ENCODE measurements at places on chromosomes 6 and 20.

- H3K4me3 ChIP-seq: no peak overlapping the region
- H3K36me3 ChIP-seq: no peaks in the 10 kb centered on the region
- peaks cover 17% of the 10 kb centered on the region for H3K4me1 ChIP-seq
- H3K27ac ChIP-seq: no peak overlapping the region
These were observed 25.0 kb downstream of the TAB2 start for GRCh38 chr6:149342525-149342924.

DNA sequence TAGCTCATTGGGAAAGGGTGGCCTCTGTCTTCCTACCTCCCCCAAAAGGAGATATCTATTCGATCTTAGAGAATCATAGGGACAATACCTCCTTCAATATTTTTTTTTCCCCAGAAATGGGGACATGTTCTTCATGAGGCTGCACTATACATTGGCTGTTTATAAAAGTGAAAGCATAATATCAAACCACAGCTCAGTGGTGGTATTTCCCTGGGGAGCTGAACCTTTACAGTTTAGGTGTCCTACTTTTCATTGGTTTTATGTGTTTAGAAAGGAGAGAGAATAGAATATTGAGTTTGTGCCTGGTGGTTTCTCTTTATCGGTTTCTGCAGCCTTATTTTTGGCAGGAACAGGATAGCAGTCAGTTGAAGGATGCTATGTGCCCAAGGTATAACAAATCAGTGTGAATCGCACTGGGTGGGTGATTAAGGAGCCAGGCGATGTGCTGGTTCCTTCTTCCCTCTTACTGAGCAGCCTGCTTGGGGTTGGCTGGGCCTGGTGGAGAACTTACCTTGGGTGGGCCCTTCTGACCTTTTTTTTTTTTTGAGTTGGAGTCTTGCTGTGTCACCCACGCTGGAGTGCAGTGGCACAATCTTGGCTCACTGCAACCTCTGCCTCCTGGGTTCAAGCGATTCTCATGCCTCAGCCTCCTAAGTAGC is 25.2 kb downstream of the UST start:
- DNase-seq: no peak
- no peaks in the 10 kb centered on the region for H3K27me3 ChIP-seq
- H3K4me1 ChIP-seq: peaks cover 6% of the 10 kb centered on the region
- H3K36me3 ChIP-seq: no peaks in the 10 kb centered on the region
- no peak overlapping the region for H3K27ac ChIP-seq

DNA sequence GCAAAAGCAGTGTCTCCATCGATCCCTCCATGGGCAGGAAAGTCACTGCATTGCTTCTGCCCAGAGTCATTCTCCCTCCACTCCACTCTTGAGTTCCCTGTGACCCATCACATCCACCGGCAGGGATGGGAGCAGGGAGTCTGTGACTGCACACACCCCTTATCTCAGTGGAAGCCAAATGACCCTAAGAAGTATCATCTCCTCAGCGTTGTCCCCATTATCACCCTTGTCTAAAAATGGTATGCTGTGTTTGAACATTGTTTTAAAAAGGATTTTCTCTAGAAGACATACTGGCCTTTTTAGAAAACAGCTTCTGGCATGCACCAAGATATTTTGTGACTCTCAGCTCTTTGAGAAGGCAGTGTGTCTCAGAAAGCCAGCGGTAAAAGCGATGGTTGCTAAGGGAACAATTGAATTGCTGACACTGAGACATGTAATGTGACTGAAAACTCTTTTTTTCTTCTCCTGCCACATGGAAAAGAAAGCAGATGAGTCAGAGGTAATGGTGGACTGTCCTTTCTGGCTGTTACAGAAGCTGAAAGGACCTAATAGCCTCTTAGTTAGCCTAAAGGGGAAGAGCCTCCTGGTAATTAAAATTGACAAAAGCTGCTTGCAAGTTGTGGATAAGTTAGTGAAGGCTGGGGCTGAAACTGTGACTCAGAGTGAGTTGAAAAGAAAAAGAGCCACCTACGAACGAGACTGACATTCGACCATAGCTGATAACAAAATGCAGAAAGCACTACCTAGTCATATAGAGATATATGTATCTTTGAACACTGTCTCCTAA is 120.5 kb downstream of the MAP3K7 start:
- no peak overlapping the region for H3K4me3 ChIP-seq
- H3K36me3 ChIP-seq: no peaks in the 10 kb centered on the region
- no peaks in the 10 kb centered on the region for H3K4me1 ChIP-seq
- no peak overlapping the region for H3K27ac ChIP-seq
- DNase-seq: no peak

- no peaks in the 10 kb centered on the region for H3K27me3 ChIP-seq
- H3K4me3 ChIP-seq: no peak overlapping the region
- peaks cover 66% of the 10 kb centered on the region for H3K36me3 ChIP-seq
- H3K27ac ChIP-seq: no peak overlapping the region
These were observed 26.2 kb downstream of the HDAC2 start for GRCh38 chr6:113944701-113945100.

- no peaks in the 10 kb centered on the region for H3K4me1 ChIP-seq
- H3K27ac ChIP-seq: no peak overlapping the region
- H3K4me3 ChIP-seq: no peak overlapping the region
- DNase-seq: no peak
- no peaks in the 10 kb centered on the region for H3K27me3 ChIP-seq
These were observed 160.4 kb upstream of the TAB2 start for GRCh38 chr6:149157126-149157525.

GRCh38 chr6:133590814-133591213 is 298.1 kb upstream of the TCF21 start:
- DNase-seq: no peak
- no peaks in the 10 kb centered on the region for H3K4me1 ChIP-seq
- H3K27me3 ChIP-seq: no peaks in the 10 kb centered on the region
- H3K4me3 ChIP-seq: no peak overlapping the region
- H3K36me3 ChIP-seq: no peaks in the 10 kb centered on the region

DNA sequence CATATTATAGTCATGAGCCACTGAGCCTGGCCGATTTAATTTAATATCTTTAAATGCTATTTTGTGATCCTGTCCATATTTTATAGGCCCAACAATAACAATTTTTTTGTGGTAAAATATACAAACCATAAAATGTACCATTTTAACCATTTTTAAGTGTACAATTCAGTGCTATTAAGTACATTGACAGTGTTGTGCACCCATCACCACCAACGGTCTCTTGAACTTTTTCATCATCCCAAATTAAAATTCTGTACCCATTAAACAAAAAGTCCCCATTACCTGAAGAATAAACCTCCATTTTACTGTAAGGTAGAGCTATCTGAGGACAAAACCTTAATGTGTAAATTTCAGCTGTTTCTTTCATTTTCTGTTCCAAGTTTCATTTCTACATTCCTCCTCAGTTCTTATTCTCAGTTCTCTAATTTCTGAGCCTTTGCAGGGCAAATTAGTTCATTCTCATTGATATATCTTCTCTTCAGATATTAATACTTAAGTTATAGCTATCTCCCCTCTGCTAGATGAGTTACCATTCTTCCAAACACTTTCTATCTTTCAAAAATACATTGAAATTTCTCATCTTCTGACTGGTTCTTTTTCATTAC is 10.3 kb downstream of the MTO1 start:
- no peak overlapping the region for H3K27ac ChIP-seq
- DNase-seq: no peak
- H3K27me3 ChIP-seq: no peaks in the 10 kb centered on the region
- H3K4me1 ChIP-seq: no peaks in the 10 kb centered on the region

GRCh38 chr6:43075670-43076463 is at the start of gene PTK7:
Gene PTK7, plus strand, starts transcription at chr6:43076314. Its CDS starts 175 bp downstream, at chr6:43076489.
- no peak for DNase-seq
- H3K36me3 ChIP-seq: no peaks in the 10 kb centered on the region
- H3K4me1 ChIP-seq: peaks cover 27% of the 10 kb centered on the region

DNA sequence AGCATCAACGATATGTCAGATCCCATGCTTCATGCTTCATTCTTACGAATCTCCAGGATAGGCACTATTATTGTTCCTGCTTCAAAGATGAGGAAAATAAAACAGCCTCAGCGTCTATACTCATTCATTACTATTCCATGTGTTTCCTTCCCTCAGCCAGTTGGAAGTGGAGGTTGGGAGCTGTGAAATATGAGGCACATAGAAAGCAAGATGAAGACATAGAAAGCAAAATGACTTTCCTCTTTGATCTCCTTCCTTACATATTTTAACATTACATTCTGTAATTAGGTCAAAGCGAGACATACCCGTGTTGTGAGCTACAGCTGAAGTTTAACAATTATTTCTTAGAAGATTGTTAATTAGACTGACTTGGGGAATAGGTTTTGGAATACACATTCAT is 125.4 kb downstream of the FYN start:
- no peaks in the 10 kb centered on the region for H3K36me3 ChIP-seq
- no peaks in the 10 kb centered on the region for H3K4me1 ChIP-seq
- H3K4me3 ChIP-seq: no peak overlapping the region

- H3K4me1 ChIP-seq: no peaks in the 10 kb centered on the region
- no peaks in the 10 kb centered on the region for H3K36me3 ChIP-seq
These were observed 114.6 kb downstream of the RCAN2 start for GRCh38 chr6:46376562-46377061.

- H3K36me3 ChIP-seq: no peaks in the 10 kb centered on the region
- no peaks in the 10 kb centered on the region for H3K4me1 ChIP-seq
- H3K27me3 ChIP-seq: no peaks in the 10 kb centered on the region
These were observed 47.7 kb downstream of the NOL7 start for GRCh38 chr6:13662651-13663334.

DNA sequence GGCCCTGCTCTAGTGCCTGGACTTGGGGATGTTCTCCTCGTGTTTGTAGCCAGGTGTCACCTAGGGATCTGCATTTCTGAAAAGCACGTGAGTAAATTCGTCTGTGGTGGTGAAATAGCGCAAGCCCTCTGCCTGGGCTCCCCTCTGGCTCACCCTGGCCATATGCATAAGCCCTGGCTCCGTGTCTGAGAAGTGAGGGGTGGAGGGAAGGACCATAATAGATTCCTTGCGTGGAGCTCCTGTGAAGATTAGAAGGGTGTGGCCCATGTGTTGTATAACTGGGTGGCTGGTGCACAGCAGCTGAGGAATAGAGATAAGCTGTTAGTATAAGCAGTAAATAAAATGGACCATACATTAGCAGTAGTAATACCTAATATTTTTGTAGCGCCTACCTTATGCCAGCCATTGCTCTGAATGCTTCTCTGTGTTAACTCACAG is 4.8 kb downstream of the BCAS1 start:
- no peaks in the 10 kb centered on the region for H3K27me3 ChIP-seq
- DNase-seq: no peak
- peaks cover 48% of the 10 kb centered on the region for H3K4me1 ChIP-seq
- no peaks in the 10 kb centered on the region for H3K36me3 ChIP-seq

DNA sequence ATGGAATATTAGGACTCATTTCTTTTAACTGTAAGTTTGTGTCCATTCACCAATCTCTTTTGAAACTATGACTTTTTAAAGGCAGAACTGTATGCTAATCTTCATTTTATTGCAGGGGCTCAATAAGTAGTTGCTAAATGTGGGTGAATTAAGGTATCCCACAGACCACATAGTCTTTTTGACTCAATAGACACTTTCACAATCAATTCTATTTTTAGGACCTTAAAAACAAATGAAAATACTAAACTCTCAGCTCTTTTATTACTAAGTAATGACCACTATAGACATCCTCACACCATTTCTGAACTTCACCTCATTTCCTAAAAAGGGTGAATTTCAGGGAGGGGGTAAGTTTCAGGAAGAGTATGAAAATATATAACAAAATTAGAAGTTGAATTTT is 106.8 kb upstream of the BEND6 start:
- no peak overlapping the region for H3K4me3 ChIP-seq
- H3K27ac ChIP-seq: no peak overlapping the region
- DNase-seq: no peak

DNA sequence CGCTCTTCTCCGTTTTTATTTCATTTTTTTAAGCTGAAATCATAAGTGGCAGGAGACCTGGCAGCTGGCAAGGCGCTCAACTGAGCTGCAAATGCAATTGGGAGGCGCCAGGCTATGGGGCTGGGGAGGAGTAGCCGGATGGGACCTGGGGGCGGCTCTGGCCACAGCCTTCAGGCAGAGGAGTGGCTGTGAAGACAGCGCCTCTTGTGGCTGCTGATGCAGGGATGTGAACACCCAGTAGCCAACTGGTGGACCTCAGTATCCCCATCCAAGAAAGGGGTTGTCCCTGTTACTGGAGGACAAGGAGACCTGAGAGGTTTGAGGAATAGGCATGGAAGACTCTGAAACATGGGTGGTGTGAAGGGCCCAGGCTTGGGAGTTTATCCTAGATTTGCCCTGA is 12.6 kb downstream of the KCNK17 start:
- peaks cover 12% of the 10 kb centered on the region for H3K4me1 ChIP-seq
- 0 out of 2 replicates have a peak, but pooled peaks cover 4% of the 10 kb centered on the region for H3K27me3 ChIP-seq
- no peak overlapping the region for H3K27ac ChIP-seq

DNA sequence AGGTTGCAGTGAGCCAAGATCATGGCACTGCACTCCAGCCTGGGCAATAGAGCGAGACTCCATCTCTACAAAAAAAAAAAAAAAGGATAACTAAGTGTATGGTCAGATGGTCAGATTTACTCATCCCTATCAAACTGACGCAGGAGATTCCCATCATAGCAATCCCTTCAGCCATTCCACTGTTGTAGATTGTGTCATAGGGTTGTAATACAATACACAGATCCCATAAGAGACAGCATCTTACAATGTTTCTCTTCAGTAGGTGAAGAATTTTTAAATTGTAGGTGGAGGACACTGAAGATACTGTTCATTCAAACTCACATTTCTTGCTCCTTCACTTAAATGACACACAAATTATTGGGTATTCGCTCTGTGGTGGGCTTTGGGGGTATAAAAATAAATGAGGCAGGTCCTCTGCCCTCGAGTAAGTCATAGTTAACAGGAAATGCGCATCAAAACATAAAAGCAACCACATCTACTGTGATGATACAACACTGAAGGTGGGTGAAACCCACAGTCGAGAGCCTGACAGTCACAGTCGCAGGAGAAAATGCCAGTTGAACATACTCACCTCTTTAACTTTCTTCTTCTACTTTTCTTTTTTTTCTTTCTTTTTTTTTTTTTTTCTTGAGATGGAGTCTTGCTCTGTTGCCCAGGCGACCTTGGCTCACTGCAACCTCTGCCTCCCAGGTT is 205.5 kb downstream of the ZNF217 start:
- peaks cover 4% of the 10 kb centered on the region for H3K27me3 ChIP-seq
- no peaks in the 10 kb centered on the region for H3K36me3 ChIP-seq
- H3K27ac ChIP-seq: no peak overlapping the region

DNA sequence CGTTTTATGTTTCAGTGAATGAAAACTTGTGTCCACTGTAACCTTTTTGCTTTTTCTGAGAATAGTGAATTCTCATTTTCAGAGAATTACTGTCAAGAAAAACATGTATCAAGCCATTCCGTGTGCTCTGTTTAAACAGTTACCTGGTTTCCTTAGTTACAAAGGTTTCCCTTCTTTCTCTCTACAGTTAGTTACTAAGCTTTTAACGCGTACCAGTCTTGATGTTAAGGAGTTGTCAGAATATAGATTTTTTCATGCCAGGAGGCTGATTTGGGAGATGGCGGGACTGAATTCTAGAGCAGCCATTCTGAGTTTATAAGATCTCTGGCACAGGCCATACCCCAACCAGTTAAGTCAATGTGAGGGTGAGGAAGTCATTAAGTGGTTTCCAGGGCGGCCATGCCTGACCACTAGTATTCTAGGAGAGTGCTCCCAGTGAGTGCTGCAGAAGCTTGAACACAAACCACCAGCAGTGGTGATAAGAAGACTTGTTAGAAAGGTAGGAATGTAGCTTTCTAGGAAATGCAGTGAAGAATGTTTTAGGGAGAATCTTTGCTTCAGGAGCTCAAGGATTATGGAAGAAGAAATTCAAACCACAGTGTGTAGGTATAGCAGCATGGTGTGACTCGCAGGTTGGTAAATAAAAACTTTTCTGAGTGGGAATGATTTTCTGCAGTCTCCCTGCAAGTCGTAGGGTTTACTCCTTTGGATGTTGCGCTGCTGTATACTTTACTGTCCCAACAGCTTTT is 112.9 kb downstream of the JARID2 start:
- DNase-seq: no peak
- H3K4me3 ChIP-seq: no peak overlapping the region
- no peaks in the 10 kb centered on the region for H3K4me1 ChIP-seq

Measured in HCT116 (cell line).